ENCODE measurements at places on chromosomes 5 and 9. TPM values are rescaled to one million over a fixed set of nuclear protein-coding genes. Genes with fewer than 3 reads are reported as not detected.

- DNase-seq = no peak
Observed at GRCh38 chr5:168214886-168215285, 76.6 kb upstream of the WWC1 start.

DNA sequence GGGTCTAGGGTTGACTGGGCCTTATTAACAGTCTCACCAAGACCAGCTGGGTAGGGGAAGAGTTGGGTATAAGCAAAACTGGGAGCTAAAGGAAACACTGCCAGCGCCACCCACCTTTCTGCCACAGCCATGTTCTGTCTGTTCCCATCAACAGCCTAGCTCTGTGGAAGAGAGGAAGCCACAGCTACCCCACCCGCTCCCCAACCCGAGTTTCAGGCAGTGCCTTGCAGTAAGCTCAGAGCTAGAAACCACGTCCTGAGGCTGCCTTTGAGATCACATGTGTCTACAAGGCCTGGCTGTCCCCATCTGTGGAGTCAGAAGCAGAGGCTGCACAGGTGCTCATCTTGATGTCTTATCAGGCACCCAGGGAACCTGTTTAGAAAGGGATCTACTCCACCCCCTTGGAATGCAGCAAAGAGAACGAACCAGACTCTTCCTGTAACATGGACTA lies 15.3 kb downstream of the HNRNPH1 start:
- no peak for DNase-seq

GRCh38 chr9:131423171-131423581 lies 29.3 kb downstream of the PRRC2B start:
- DNase-seq = peak; percentile 88

DNA sequence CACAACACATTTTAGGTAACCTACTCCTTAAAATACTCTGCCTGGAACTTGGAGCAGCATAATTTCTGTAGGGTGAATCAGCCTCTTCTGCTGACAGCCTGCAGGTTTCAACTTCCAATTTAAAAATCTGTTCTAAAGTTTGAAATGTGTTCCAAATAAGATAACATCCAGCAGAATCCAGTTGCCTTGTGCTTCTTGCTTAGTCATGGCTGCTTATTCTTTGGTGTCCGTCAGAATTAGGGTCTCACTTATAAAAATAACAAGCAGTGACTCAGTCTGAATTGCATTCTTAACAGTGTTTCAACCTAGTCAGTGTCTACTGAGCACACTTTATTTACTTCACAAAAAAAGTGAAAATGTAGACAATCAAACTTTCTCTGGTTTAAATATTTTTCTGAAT lies 3.7 kb downstream of the CDH6 start:
- DNase-seq = no peak

DNA sequence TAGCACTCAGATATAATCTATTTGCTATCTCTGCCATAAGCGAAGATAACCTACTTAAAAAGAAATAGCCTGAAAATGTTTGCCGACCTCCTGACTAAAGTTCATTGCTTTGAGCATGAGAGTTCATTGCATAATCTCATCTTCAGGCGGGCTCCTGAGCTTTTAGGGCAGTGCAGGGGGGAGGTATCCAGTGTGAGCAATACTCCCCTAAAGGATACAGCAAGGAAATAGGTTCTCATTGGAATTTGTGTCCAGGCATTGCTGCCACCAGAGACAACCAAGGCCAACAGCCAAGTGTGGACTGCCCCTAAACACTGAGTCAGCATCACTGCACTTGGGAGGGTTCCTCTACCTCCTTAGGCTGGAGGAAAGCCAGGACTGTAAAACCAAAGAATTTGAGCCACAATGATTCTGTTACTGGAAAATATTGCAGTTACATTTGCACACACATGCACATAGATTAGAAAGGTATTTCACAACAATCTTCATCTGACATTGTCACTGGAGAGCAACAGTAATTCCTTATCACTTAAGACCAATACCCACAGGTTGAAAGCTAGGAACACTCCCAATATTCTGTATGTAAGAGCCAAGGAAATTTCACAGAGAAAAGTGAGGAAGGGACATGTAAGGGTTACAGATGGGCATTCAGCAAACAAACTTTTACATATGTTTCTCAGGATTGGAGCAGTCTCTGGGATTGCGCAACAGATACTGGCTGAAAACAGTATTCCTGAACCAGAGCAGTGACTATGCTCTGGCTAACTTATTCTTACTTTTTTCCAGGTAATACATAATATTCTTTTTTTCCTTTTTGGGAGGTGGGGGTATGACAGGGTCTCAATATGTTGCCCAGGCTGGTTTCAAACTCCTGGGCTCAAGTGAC lies 98.6 kb upstream of the TLE1 start:
- DNase-seq = peak; percentile 85

DNA sequence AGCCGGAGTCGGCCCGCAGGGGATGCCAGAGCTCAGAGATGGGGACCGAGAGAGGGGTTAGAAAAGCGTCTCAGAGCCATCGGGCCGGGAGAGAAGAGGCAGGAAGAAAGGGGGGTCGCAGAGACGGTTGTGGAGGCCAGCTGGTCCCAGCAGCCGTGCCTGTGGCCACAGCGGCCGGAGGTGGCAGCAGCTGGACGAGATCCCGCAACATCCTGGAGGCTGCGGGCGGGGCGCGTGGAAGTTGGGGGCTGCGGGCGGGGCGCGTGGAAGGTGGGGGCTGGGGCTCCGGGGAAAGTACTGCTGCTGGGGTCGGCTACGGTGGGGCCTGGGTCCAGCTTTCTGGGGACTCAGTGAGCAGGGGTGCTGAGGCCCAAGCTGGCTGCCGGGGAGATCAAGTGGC lies 34.4 kb upstream of the EGFL7 start:
- no peak for DNase-seq

DNA sequence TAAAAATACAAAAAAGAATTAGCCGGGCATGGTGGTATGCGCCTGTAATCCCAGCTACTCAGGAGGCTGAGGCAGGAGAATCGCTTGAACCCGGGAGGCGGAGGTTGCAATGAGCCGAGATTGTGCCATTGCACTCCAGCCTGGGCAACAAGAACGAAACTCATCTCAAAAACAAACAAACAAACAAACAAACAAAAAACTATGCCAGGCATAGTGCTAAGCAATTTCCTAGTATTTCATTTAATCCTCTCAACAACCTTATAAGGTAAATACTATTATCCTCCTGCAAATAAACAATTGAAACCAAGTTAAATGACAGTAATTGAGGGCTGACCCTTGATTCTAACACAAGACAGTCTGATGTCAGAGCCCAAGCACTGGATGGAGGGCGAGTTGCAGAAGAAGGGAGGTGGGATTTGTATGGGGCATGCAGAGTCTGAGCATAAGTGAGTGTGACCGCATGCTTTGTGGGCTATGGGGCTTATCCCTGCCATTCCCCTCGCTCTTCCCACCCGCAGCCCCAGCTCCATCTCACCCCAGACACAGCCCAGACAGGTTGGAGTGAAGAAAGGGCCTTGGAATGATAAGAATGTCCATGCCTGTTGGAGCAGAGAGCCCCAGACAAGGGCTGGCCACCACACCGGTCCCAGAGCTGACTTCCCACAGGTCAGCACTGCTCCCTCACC lies 24.3 kb upstream of the RPS14 start:
- no peak for DNase-seq

DNA sequence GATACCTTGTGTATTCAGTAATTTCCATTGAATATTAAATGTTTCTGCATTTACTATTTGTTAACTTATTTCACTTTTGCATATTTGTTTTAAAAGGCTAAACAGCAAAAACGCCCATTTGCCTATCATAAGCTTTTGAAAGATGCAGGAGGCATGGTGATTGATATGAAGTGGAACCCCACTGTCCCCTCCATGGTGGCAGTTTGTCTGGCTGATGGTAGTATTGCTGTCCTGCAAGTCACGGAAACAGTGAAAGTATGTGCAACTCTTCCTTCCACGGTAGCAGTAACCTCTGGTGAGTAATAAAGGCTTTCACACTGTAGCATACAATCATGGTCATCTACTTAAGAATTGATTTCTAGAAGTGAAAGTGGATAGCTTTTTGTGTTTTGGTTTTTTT lies 3.8 kb downstream of the NUP214 start:
- DNase-seq = no peak

GRCh38 chr5:16787278-16787677 lies 148.8 kb downstream of the MYO10 start:
- no peak for DNase-seq

DNA sequence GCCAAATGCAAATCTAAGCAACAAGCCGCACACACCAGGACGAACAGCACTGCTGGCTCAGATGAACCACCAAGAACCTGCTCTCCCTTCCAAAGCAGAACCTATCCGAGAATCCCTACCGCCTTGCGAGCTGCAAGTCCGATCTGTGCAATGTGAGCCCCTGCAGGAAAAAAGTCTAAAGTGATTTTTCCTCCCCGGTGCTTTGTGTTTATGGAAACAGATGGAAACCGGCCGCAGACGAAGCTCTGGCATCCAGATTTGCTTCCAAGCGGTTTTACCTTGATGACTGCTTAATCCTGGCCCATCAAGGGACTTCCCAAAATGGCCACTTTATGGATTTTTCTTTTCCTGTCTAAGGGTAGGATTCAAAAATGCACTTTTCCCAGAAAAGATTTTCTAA lies 112.5 kb downstream of the VAV2 start:
- DNase-seq = no peak

GRCh38 chr9:107545036-107545435 lies 55.5 kb upstream of the KLF4 start:
- DNase-seq = peak; percentile 25

DNA sequence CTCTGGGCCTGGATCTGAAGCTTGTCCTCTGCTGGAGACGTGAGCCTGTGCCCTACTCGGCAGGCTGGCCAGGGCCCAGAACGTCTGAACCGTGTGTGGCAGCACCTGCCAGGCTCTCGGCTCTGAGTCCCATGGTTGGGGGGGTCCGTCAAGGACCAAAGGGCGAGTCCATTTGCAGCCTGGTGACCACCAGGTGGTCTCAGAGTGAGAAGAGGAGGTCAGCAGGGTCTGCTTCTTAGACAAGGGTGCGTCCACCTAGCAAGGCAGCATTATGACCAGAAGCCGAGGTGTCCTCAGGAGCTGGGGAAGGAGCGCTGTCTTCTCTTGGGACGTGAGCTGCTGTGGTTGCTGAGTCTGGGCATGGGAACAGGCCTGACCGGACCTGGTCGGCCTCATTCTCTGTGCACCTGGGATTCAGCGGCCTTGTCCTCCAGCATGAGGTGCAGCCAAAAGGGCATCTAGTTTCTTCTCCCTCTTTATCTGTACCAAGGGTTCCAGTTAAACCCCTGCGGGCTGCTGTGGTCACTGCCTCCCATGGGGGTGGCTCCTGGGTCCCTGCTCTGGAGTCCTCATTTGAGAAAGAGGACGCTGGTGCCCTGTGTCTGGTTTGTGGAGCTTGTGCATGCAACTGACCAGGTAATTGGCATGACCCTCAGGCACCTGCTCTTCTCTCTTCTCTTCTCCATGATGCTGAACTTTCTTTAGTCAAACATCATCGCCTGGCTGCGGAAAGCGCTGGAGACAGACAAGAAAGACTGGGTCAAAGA lies 14.4 kb downstream of the EXOC3 start:
- no peak for DNase-seq

DNA sequence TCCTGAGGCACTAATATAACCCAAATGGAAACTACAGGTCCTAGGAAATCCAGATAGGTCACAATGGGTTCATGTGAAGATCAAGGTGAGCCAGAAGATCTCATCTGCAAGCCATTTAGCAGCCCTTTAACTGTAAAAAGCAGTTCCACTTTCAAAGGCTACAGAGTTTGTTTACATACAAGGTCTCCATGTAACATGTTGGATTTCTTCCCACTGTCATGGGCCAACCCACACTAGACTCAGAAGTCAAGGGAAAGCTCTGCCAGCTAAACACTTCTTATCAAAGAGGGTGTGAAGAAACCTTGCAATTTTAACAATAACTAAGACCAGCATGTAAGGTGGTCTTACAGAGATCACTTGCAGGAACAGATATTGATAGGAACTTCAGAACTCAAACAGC lies 3.8 kb upstream of the CTNNAL1 start:
- DNase-seq = no peak

- no peak for DNase-seq
Observed at GRCh38 chr9:8366161-8366926, 566.8 kb upstream of the DMAC1 start.

- no peak for DNase-seq
Observed at GRCh38 chr9:34127035-34127948, 794 bp upstream of the DCAF12 start.

GRCh38 chr5:39577529-39577928 lies 152.7 kb upstream of the DAB2 start:
- no peak for DNase-seq

DNA sequence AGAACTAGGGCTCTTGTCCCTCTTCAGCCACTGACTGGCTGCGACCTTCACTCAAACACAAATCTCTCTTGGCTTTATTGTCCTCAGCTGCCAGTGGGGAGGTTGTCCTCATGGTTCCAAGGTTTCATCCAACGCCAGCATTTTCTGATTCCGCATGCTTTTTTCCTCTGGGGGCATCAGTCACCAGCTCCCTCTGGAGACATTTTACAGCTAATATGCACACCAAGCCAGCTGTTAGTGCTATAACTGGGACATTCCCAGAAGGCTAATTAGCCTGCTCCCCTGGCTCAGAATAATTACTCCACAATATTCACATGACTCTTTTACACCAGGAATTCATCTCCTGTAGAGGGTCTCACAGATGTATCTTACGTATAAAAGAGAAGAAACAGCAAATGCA lies 193.6 kb upstream of the ANKRD55 start:
- DNase-seq = no peak

DNA sequence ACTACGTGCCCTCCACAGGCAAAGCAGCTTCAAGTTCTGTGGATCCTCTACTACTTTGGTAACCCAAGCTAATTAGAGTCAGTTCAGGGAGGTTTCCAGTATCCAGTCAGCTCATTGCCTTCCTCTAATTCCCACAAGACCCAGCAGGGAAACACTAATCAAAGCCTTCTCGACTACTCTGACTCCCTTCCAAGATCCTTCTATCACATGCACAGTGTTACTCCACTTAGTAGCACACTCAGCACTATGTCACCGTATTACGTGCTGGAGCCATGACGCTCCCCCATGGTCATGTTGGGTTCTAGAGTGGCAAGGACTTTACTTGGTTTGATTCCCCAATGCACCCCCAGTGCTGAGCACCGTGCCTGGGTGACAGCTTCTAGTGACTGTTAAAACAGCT lies 53.0 kb downstream of the DCP2 start:
- no peak for DNase-seq

GRCh38 chr9:74642376-74642775 lies 145.2 kb downstream of the RORB start:
- DNase-seq = no peak

DNA sequence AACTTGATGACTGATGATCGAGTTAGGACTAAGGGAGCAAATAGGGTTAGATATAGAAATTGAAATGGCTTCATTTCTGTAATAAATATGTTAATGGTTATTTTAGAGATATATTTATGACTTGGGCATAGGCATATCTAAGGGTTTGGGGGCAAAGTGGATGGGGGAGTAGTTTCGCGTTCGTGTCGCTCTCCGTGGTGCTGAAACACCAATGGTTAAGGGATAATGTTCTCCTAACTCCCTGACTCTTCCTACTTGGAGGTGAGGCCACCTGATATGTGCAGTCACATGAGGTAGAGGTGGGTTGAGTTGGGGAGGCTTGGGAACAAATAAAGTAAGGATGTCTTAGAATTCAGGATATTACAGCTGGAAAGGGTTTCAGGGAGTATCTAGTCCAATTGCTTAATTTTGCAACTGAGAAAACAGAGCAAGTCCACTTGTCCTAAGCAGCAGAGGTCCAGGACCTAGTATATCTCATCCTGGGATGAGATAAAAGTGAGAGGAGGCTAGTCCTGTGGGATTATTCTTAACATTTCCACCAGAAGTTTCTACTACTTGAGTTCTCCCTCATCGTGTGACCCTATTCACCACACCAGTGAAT lies 44.0 kb upstream of the MAP1B start:
- DNase-seq = peak; percentile 39

The SHISAL2B gene
- not detected for total RNA-seq

The CTSV gene
- total RNA-seq = 0.32 TPM

The MEGF9 gene
- 5.5 TPM for total RNA-seq

The CDX1 gene
- total RNA-seq = under 0.01 TPM
